ENCODE measurements at places on chromosomes 2 and 18.

- DNase-seq = no peak
Measured at GRCh38 chr2:210199186-210199765, 26.0 kb downstream of the ACADL start.

DNA sequence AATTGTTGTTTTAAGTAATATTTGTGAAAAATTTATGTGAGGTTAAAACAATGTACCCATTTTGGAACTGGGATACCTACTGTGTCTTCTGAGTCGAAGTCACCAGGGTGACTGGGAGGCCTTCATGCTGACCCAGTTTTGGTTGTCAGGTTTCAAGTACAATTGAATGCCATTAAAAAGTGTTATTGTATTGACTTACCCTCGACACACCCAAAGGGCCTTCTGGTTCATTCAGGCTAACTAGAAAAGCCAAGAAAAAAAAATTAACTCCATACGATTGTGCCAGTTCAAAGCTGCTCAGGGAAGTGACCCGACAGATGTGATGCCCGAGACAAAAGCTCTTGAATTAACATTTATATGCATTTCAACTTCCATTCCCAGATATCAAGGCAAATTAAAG lies 190.0 kb downstream of the ST6GAL2 start:
- DNase-seq = no peak

GRCh38 chr2:241070811-241071676 lies 31.0 kb downstream of the MTERF4 start:
- DNase-seq = no peak

DNA sequence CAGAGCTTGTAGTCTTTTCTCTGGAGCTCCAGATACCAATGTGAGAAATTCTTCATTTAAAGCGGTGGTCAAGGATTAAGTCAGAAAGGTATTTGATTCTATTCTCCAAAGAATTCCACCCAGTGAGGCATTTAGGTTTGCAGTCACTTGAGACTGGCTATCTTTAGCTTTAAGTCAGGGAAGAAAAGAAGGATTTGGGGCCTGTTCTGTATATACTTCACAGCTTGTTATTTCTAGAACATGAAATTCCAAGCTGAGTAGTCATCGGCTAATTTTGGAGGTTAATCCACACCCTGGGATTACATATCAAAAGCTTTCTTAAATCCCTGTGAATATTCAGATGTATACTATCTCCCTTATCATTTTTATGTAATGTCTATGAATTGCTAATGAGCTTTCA lies 39.4 kb downstream of the MYOM1 start:
- DNase-seq = no peak

- no peak for DNase-seq
Measured at GRCh38 chr2:106575955-106576354, 88.8 kb downstream of the CD8B2 start.

Data from activated CD8-positive, alpha-beta memory T cell treated with anti-CD3 and anti-CD28 coated beads for 1 hour (primary cell).